ENCODE measurements at places on chromosomes 2 and 18.

GRCh38 chr2:72220170-72220569, 72.5 kb upstream of the CYP26B1 start:
- no peak for DNase-seq

DNA sequence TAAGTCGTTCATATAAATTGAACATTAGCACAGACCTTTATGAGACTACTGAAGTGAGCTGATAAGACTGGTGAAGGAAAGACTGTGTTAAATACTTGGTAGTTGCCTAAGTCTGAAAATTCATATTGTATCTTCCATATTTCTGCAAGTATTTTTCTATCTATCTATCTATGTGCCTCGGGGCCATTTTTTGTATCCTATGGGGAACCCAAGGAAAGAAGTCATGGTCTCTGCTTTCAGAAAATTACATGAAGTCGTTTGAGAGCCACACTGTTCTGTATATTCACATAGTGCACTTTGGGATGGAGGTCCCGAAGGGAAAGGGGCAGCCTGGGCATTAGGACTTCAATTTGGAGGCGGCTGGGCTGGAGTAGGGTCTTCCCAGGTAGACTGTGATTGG, 89.6 kb downstream of the EPAS1 start:
- DNase-seq = no peak

GRCh38 chr2:46826569-46827245, 88.9 kb downstream of the MCFD2 start:
- no peak for DNase-seq

- no peak for DNase-seq
Measured at GRCh38 chr2:229642371-229642770, 72.0 kb downstream of the DNER start.

DNA sequence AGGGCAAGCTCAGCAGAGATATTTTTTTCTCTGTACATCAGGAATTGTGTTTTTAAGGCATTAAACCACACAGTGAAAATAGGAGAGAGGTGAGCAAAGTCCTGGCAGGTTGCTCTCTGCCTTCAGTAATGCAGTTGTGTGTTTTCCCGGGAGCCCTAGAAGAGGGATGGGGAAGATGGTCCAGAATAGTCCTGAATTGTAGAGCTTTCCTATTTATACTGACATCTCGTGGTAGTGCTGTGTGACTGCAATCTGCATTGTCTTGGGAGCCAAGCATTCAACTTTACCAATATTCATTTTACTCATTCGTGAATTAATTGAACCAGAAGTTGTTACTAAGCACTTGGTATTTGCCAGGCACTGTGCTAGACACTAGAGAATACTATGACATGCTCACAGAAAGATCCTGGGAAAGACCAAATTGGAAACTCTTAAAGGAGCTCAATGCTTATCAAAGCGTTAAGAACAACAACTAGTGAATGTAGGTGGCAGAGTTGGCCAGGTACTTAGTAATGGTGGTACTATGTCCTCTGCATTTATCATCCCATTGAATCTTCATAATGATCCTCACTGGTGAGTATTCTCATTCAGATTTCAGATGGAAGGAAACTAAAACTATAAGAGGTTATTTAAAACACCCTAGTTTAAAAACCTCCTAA, 214.6 kb downstream of the TRIB2 start:
- no peak for DNase-seq

DNA sequence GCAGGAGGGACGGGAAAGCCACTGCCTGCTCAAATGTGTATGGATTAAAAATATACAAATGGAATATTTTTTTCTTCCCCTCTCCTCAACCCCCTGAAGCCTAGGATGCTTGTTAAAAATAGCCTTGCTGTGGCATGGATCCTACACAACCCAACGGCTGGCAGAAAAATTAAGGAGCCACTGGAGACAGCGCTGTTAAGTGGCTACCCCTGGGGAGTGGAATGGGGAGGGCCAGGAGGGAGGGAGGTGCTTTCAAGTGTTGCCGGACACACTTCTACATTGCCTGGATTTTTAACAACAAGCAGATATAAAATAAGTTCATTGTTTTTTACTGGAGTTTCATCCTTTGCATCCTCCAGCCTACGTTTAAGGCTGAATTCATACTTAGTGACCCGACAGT, 66.6 kb downstream of the ZBTB7C start:
- DNase-seq = no peak

- DNase-seq = no peak
Measured at GRCh38 chr2:43448822-43449110, 147.1 kb downstream of the THADA start.

DNA sequence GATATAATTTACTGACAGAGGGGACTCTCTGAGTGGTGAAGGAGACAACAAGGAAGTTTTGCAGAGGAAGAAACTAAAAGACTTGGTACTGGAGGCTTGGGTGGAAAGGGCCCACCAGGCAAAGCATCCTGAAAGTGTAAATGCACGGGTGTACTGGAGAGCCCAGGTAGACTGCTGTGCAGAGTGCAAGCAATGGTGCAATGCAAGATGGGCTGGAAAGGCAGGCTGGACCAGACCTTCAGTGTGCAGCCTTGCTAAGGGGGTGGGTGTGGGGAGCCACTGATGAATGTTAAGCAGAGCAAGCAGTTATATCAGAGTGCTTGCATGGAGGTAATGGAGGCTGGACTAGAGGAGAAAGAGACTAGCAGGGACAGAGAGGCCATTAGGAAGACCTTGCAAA, 10.7 kb downstream of the C2orf74 start:
- no peak for DNase-seq

DNA sequence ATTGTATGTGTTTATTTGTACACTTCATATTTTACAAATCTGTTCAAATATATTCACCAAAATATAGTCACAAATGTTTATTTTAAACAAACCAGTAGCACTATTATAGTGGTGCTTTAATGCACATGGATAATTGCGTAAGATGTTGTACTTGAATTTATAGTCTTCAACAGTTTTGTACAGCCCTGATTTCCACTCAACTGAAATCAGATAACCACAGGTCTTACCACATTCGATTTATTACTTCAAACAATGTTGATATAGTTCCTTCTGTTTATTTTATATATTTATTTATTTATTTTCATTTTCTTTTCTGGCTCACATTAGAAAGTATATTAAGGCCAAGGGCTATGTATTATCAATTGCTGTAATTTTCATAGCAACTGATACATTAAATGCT, 99.4 kb upstream of the ZNF804A start:
- no peak for DNase-seq

DNA sequence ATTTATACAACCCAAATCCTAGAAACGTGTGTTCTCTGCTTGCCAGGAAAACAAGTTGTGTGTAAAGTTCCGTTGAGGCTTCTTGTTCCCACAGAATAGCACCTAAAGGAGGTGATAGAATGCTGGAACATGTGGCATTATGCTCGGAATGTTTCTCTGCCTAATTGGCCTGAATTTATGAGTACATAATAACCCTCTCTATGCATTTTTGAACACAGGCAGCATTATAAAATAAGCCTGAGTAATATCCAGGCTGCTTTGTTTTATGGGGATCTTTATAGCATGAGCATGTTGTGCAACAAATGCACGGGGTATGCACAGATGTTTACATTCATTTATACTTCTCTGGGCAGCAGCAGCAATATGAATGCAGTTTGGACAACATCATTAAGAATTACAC, 385.7 kb downstream of the MBD2 start:
- DNase-seq = no peak

GRCh38 chr2:64251497-64252250, 107.5 kb upstream of the PELI1 start:
- DNase-seq = no peak

DNA sequence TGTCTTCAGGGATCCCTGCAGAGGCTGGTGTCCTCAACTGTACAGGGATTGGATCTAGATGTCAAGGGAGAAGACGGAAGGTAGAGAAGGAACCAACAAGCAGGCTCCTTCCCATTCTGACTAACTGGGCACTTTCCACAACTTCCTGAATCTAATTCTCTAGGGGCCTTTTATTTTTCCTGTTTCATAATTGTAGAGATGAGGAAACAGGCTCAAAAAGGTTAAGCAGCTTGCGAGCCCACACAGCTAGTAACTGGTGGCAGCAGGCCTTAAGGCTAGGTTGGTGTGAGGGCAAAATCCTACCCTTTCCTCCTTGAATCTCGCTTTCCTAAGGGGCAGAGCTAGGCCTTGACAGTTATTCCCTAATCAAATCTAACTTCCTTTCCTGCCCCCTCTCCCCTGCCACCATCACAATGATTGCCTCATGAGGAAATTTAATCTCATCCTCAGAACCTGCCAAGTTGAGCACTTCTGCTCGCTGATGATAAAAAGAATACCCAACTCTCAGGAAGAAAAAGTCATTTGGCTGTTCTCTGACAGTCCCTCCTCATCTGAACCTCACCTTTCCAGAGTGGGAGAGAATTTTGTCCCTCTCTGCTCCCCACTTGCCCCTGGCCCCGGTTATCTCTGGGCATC, 35.7 kb upstream of the POLE4 start:
- no peak for DNase-seq

DNA sequence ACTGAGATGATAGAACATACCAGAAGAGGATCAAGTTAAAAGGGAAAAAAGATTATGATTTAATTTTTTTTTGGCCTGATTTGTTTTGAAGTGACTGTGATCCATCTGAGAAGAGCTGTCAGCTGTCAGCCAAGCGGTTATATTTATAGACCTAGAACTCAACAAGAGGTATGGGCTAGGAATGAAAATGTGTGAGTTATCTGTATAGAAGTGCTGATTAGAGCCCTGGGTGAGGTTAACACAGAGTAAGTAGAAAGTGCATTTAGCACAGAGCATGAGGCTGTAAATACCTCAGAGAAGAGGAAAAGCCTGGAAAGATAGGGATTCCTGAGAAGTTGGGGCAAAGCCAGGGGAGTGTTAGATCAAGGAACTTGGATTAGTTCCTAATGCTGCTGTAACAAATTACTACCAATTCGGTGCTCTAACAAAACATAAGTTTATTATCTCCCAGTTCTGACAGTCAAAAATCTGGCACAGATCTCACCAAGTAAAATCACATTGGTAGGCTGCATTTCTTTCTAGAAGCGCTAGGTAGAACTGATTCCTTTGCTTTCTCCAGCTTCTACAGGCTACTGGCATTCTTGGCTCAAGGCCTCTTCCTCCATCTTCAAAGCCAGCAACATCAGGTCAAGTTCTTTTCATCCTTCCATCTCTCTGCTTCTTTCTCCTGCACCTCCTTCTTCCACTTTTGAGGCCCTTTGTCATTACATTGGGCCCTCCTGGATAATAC, 197.4 kb upstream of the SPHKAP start:
- no peak for DNase-seq

GRCh38 chr2:42063431-42064171, 15.8 kb downstream of the PKDCC start:
- no peak for DNase-seq

- peak; percentile 62 for DNase-seq
Measured at GRCh38 chr18:2657788-2658458, 2.4 kb downstream of the SMCHD1 start.

GRCh38 chr2:25320077-25320476, 21.6 kb downstream of the DNMT3A start:
- no peak for DNase-seq

GRCh38 chr2:150388289-150388625, 99.2 kb downstream of the RND3 start:
- no peak for DNase-seq

- no peak for DNase-seq
Measured at GRCh38 chr18:63180971-63181376, 138.6 kb downstream of the BCL2 start.

DNA sequence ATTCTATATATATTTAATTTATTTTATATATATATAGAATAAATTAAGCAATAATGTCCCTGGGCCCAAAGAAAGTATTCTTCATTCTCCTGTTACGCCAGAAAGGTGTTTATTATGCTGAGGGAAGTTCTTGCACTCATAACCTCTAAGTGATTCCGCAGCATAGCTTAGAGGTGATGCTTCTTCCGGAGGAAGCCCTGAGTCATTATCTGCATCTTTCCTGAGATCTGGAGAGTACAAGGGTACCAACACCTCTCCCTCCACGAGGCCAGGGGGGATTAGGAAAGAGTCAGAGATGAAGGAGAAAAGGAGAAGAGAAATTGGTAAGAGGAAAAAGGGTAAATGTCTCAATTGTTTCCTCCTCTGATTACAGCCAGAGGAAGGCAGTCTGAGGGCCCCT, 43.1 kb upstream of the RTN4 start:
- DNase-seq = no peak

GRCh38 chr2:132366421-132367180, 50.0 kb upstream of the GPR39 start:
- no peak for DNase-seq
